ENCODE measurements at places on chromosomes 12 and 14.

DNA sequence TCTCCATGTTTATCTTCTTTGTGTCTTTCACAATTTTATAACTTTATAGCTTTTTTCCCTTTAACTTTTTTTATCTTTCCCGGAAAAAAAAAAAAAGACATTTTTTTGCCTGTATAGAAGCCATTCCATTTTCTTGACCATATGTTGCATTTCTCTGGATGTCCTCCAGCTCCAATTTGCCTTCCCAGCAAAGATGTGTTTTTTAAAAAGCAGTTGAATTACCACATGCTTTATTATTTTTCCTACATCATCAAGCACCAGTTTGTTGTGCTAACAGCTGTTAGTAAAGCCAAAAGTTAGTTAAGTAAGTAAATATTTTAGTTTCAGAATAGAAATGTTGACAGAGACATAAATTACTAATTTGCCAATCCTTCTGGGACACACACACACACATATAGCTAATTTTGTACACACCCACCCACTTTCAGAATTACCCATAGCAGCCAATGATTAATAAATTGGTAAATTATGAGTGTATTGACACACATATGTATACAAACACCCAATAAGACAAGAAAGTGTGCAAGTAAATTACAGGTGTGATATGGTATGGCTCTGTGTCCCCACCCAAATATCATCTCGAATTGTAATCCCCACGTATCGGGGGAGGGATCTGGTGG, 118.3 kb downstream of the SLC38A6 start:
- no peak for DNase-seq

DNA sequence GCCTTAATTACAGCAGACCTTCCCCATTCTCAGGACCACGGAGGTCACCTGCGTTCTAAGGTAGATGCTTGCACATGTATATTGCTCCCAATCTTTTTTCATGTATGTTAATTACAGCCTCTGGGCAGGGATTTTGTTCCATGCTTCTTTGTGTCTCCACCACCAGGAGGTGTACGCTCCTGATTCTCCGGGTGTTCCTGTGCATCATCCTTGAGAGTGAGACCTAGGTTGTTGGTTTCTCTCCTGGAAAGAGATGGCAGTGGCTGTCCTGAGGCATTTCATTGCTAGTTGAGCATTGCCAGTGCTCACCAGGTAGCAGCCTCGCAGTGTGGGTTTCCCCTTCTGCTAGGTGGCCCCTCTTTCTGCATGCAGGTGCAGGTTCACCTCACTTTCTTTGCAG, 52.8 kb downstream of the KCNK13 start:
- no peak for DNase-seq

DNA sequence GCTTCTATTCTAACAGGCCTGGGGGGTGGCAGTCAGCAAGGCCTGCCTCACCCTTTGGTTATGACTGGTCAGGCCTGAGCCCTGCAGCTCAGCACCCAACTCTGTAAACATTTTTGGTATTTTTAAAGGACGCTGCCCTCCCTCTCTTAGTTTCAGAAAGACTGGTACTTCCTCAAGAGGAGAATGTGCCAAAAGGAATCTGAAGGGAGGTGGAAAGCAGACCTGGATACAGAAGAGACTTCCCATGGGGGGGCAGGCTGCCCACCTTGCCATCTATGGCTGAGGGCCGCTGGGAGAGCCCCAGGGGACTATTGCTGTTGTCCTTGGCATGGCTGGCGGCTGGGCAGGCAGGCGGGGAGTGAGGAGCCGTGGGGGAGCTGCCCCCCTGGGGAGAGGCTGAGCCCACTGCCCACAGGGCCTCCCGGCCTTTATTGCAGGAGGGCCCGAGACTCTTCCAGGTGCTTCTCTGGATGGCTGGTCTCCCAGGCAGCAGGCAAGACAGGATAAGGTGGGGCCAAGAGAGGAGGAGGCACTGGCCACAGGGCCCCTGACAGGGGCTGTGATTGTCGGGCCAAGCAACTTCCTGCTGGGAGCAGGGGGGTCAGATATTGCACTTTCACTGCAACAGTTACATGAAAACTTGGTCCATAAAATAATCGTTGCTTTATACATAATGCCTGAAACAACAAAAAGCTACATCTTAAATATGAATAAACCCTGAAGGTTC, 3.5 kb downstream of the ARL6IP4 start:
- no peak for DNase-seq

DNA sequence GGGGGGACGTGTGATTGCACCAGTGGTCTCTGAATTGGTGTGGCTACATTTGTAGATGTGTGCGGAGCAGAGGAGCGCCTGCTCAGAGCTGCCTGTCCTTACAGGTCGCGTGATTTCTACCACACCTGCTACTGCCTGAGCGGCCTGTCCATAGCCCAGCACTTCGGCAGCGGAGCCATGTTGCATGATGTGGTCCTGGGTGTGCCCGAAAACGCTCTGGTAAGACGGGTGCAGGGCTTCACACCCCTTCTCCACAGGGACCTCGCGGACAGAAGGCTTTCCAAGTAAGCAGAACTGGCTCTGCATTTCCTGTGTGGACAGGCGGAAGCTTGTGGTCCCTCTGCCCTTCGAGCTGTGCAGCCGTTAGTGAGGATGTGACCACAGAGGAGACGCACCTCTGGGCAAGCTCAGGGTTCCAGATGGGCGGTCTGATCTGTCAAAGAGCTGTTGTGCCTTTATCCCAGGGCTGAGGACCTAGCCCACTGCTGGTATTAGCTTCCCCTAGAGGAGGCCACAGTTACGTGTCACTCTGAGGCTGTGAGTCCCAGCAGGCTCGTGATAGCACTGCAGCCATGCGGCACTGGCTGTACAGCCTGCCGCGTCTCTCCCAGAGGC, 47.7 kb downstream of the MAX start:
- no peak for DNase-seq

DNA sequence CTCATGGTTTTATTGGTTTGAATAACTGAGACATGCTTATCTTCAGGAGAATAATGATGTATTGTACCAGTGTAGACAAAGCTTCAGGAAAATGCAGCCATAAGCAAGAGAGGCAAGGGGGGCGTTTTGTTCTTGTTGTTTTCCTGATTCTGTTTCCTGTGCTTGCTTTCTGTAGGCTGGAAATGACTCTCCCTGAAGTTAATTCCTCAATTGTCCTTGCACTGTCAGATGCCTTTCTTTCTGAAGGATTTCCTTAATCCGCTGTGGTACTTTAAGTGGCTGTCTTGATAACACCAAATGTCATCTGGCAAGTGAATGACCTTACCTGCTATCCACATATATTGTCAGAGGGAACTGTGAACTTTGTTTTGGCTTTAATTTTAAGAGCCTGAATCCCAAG, 220.0 kb downstream of the NEDD1 start:
- no peak for DNase-seq

DNA sequence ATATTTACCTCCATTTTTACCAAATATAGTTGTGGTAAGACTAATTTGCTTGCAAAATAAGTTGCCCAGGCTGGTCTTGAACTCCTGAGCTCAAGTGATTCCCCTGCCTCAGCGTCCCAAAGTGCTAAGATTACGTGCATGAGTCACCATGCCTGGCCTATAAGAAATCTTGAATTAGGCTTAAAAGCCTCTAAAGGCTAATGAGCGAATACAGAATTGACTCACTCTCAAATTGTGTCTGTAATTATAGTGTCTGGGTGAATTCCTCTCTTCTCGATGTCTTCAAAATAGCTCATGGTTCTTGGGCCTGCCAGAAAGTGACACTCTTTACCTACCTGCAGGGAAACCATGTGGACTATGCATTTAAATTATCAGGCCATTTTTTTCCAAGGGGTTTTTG, 403.5 kb downstream of the SLC16A7 start:
- no peak for DNase-seq

DNA sequence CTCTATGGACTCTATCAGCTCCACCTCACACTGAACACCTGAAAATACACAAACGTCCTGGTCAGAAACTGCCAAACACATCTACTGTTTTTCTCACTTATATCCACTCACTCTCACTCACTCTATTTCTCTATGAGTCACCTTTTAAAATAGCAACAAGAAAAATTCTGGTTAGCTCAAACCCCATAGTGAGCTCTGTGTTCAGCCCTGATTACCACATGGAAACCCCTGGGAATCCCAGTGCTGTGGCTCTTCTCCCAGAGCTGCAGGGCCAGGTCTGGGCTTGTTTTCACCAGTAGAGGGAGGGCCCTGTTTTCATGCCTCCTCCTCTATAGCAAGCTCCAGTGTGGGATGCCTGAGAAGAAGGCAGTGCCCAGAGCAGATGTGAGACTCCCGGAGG, 1126.1 kb downstream of the TMEM121 start:
- no peak for DNase-seq

DNA sequence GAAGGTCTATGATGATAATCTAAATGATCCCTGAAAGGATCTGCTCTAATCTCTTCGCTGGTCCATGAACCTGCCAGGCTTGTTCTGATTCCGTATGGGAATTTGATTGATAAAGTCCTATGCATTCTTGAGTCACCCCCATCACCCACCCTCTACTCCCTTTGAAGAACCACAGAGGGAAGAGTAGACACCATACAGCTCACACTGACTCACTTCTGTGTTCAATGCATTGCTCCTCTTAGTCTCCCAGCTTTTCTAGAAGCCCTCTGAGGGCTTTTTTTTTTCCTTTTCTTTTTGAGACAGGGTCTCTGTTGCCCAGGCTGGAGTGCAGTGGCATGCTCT, 18.5 kb upstream of the GPRC5A start:
- no peak for DNase-seq

- no peak for DNase-seq
Measured at GRCh38 chr12:88418856-88419497, 161.3 kb downstream of the KITLG start.

DNA sequence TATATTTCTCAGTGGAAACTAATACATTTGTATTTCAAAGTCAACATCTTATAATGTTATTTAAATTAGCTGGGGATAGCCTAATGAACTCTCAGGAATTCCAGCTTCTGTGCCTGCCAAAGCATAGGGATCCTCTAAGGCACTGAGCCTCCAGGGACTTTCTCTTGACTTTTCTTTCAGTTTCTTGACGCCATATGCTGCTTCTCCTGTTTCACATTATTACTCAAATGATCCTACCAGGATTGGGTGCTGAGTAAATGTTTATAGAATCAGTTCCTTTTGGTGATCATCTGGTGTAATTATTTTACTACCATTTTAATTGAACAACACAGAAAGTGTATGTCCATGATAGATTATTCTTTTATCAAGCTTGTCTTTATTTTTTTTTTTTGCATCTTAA, 7.9 kb downstream of the METTL25 start:
- DNase-seq = no peak

DNA sequence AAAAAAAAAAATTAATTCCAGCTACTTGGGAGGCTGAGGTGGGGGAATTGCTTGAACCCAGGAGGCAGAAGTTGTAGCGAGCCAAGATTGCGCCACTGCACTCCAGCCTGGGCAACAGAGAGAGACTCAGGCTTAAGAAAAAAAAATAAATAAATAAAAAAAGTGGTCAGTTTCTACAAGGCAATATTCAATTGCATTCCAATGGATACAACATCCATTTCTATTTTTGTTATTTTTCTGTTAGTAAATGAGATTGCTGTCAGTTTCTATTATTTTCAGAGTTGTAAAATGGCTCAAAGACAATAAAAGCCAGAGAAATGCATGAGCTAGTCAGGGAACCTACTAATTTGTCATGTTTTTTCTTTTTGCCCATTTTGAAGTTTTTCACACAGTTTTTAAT, 119.2 kb downstream of the PDE3A start:
- DNase-seq = no peak
